ENCODE measurements at places on chromosomes 6 and 20. TPM values are rescaled to one million over a fixed set of nuclear protein-coding genes. Genes with fewer than 3 reads are reported as not detected.

Gene OPRM1
- total RNA-seq: not detected

Gene STX16
- 34.7 TPM for total RNA-seq

Gene EPB41L1
- total RNA-seq: 29.7 TPM

Gene C6orf89
- total RNA-seq: 36.9 TPM

Gene PCSK2
- not detected for total RNA-seq

Gene PRR18
- total RNA-seq: 0.50 TPM

Gene CCN2
- 225 TPM for total RNA-seq

Gene FAM162B
- not detected for total RNA-seq

Gene PI16
- total RNA-seq: not detected

Gene MAS1
- not detected for total RNA-seq

Gene ENPP3
- total RNA-seq: not detected

Gene PRL
- total RNA-seq: not detected

Gene SMLR1
- total RNA-seq: not detected

Gene DYNLRB1
- 55.5 TPM for total RNA-seq

Gene KCNS1
- total RNA-seq: not detected

Gene EYA2
- 1.0 TPM for total RNA-seq

Gene COL9A1
- not detected for total RNA-seq

Gene ZNF341
- 1.0 TPM for total RNA-seq

Gene SLC17A9
- total RNA-seq: not detected

Gene ETV7
- total RNA-seq: 1.0 TPM

Gene WFDC12
- not detected for total RNA-seq

Gene HLA-DOB
- total RNA-seq: 8.3 TPM

Gene BPIFA1
- total RNA-seq: not detected

Gene SIRPB2
- total RNA-seq: 5.5 TPM

Gene PPP1R14C
- 56.2 TPM for total RNA-seq

Gene BNIP5
- total RNA-seq: not detected

Gene SMIM29
- total RNA-seq: 20.3 TPM

Gene C6orf52
- 0.50 TPM for total RNA-seq

Gene NFATC2
- total RNA-seq: not detected

Gene SLC22A2
- total RNA-seq: not detected

Gene FUCA2
- total RNA-seq: 36.2 TPM

Data from mammary epithelial cell (primary cell).